ENCODE measurements at places on chromosomes 11 and 22.

DNA sequence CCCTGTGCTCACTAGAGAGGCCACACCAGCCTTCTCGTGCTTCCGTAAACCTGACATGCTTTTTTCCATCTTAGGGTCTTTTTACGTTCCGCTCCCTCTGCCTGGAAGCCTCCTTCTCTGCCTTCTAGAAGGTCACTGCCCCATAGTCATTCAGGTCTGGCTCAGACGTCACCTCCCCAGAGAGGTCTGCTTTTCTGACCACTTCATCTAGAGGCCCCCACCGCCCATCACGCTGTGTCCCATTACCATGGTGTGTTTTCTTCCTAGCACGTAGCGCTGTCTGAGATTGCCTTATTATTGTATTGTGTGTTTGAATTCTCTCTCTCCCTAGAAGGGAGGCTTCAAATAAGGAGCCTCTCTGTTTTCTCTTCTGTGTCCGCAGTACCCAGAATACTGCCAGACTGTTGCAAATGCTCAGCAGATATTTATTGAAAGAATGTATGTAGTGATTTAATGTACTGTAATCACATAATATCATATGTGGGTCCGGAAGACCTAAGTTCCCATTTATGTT is 10.0 kb downstream of the TAB1 start:
- DNase-seq: no peak

GRCh38 chr11:65130631-65131416 is 3.5 kb downstream of the SYVN1 start:
- DNase-seq: no peak

GRCh38 chr11:130765951-130766649 is 150.2 kb downstream of the SNX19 start:
- DNase-seq: no peak

- no peak for DNase-seq
Measured at GRCh38 chr11:75261902-75262361, 21.4 kb downstream of the TPBGL start.

GRCh38 chr11:120182372-120182771 is 28.5 kb upstream of the OAF start:
- DNase-seq: no peak

- DNase-seq: no peak
Measured at GRCh38 chr11:59261150-59261549, 48.4 kb upstream of the MPEG1 start.

DNA sequence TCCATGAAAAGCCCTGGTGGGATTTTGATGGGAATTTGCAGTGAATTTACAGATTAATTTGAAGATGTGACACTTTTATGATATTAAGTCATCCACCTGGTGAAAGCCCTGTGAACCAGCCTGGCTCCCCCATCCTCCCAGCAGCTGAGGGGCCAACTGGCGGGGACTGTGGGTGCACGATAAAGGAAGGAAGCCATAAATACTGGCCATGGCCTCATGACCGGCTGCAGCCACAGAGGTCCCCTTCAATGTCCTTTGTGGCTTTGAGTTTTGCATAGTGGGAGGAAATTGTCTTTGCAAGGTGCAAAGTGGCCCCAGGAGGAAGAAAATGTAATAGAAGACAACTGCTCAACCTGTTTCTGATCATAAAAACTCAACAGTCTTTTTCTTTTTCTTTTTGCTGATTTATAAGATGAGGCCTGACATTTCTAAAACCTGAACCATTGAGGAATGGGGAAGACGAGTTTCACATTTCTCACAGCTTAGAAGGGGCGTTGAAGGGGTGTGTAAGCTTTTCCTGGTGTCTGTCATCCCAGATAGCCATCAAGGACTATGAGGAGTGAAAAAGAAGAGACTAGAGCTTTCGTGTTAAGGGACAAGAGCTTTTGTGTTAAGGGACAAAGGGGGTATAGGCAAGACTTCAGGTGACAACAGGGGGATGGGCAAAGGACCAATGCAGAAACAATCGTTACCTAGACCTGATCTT is 6.3 kb upstream of the NDUFV1 start:
- DNase-seq: no peak

DNA sequence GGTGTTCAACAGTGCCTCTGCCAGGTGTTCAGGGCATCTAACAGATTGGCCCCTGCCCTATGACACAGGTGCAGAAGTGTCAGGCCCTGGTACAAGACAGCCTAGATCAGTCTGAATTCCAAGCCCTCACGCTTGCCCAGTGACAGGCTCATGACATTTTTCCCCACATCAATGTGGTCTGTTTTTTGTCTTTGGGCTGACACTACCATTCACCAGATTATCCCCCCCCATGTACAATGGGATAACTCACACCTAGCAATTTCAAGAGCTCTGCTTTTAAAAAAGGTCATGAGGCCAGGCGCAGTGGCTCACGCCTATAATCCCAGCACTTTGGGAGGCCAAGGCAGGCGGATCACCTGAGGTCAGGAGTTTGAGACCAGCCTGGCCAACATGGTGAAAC is 155.5 kb upstream of the PITPNB start:
- DNase-seq: no peak

- DNase-seq: no peak
Measured at GRCh38 chr11:70456921-70457532, 58.7 kb downstream of the CTTN start.

DNA sequence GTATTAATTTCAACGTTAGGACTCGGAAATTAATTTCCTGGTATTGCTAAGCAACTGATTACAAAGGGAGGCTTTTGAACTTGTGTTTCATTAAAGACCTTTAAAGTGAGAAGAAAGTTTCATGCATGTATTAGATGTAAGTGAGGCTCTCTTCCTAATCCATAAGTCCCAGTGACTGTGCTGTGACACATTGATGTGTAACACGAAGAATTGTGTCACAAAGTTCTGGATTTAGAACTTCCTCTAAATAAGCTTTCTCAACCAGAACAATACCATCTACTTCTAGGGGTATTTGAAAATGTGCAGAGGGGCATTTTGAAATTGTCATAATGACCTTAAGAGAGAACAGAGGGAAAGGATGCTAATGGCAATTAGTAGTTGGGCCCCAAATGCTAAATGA is 14.4 kb downstream of the DCUN1D5 start:
- DNase-seq: no peak

- no peak for DNase-seq
Measured at GRCh38 chr11:1339066-1339675, 29.7 kb upstream of the TOLLIP start.

GRCh38 chr11:22720457-22720856 is 54.0 kb downstream of the GAS2 start:
- no peak for DNase-seq

DNA sequence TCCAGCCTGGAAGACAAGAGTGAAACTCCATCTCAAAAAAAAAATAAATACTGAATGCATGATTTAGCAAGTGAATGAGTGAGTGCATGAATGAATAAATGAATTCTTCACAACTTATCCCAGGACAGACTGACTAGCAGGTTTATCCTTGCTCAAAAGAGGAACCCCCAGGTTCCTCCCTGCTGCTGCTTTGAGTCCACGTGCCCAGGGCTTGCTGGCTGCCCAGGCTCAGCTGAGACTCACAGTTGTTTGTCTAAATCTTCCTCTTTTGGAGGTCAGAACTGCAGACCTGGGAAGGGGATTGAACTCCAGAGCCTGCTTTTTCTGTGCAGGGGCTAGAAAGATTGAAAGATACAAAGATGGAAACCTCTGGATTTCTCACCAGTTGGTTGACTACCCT is 117.4 kb upstream of the TMEM45B start:
- DNase-seq: no peak

DNA sequence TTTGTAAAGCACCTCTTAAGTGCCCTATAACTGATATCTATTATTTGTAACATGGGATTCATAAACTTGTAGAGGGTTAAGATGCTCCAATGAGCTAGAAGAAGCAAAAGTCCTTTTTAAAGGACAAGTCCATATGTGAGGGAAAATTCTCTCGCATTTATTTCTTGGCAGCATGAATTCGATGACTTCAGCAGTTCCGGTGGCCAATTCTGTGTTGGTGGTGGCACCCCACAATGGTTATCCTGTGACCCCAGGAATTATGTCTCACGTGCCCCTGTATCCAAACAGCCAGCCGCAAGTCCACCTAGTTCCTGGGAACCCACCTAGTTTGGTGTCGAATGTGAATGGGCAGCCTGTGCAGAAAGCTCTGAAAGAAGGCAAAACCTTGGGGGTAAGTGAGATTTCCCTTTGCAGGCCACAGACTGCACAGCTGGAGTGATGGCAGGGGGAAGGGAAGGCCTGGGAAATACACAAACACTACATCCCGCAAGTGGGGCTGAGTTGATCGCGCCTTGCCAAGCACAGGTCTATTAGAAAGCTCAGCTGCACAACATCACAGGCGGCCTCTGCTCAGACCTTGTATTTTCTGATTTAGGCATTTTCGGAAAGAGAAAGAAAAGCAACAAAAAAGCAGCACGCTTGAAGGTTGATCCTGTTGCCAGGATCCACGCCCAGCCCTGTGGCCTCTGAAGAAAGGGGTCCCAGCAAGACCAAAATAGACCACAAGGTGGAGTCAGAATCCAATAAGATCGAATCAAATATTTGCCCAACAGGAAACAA is 1.5 kb downstream of the MS4A8 start:
- no peak for DNase-seq
